NCI-H526 (cell line): ENCODE measurements at places on chromosomes 7 and 10.

DNA sequence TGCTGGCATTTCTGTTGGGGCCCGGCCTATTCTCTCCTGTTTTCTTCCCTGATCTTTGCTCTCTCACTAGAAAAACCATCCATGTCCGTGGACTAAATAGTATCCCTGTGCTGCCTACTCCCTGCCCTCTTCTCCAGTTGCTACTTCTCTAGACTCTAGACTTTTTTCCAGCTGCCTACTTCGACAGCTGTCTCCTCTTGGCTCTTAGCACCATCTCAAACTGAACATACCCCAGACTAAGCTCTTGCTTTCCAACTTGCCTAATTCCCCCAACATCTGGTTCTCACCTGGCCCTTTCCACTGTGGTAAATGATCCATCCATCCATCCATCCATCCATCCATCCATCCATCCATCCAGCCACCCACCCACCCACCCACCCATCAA lies 19.5 kb downstream of the ADCYAP1R1 start:
- no peak for DNase-seq

DNA sequence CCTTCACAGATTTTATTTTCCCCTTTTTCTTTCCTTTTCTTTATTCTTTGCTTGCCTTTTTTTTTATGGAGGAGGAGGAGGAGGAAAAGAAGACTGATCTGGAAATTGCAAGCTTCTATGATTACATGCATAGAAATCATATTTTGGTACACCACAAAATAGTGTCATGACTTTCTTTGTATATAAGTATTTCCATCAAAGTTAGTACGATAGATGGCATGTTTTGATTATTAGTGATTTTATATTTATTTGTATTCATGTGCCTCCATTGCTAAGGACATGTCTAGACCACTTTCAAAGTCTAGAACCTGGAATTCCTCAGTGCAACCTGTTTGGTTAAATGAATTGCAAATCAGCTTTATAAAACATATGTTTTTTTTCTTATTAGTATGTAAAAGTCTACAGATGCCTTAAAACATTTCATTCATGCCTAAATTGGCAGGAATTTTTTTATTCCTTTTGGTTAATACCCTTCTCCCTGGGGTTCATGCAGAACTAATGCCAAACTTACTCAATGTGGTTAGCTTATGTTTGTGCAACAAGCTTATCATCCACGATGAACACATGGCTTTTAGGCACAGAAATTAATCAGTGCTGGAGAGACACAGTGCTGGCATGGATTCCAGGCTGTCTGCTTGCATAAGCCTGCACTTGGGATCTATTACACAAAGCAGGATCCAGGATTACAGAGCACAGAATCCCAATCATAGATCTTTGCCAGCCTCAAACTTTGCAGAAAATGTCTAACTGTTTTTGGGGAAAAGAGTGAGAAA lies 213.1 kb downstream of the CHRM2 start:
- DNase-seq: no peak

DNA sequence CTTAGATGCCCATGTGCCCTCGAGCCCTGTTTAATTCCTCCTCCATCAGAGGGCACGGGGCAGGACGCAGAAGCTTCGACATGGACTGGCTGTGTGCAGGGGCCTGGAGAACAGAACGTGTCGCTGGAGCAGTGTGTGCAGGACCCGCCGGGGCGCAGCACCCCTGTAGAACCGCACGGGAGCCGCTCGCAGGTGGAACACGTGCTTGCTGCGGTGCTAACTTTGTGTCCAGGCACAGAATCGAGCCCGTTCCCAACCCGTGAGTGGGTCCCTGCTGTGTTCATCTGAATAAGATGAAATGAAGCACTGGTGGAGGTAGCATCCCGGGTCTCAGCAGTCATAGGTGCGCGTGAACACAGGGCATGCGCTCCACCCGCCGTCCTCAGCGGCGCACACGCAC lies 116.9 kb downstream of the WDR37 start:
- no peak for DNase-seq

GRCh38 chr7:2006921-2007381 lies 225.8 kb downstream of the MAD1L1 start:
- DNase-seq: no peak

DNA sequence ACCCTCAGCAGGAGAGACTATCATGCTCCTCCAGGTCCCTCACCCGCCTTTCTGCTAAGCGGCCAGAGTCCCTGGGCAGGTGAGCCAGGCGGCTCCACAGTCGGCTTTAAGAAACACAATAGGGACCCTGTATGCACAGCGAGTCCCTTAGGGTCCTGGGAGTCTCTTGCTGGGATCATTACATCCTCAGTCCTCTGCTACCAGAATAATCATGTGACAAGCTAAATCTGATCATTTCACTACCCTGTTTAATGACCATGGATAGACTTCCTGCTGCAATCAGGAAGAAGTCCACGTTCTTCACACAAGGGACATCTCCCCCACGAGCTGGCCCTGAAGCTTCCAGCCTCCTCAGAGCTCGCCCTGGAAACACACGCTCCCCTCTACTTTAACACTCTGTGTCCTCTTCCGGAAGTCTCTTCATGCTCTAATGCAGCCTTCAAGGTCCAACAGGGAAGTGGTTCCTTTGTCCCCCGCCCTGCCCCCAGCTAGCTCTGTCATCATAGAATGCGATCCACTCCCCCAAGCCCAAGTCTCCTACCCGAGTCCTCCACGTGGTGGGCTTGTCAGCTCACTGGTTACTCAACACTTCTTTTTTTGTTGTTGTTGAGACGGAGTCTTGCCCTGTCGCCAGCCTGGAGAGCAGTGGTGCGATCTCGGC lies 101.5 kb downstream of the RNF216 start:
- DNase-seq: no peak

DNA sequence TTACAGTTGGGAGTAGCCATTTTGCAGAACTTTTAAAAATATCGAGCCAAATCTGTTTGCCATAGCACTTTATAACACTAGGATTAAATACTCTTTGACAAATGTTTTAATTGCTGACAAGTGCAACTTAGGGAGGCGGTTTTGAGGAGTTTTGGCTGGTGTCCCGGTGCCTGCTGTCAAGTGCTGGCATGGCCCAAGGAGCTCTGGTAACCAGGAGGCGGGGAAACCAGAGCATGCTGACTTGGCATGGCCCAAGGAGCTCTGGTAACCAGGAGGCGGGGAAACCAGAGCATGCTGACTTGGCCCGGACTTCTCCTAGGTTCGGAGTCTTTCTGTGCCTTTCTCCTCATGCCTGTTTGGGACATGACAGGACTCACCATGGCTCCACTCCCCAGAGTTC lies 30.8 kb upstream of the ZNF32 start:
- no peak for DNase-seq

GRCh38 chr7:50962281-50962883 lies 179.7 kb upstream of the GRB10 start:
- DNase-seq: no peak
